Spinal cord (tissue), 10 donors: ENCODE measurements at places on chromosomes 3 and 15.

DNA sequence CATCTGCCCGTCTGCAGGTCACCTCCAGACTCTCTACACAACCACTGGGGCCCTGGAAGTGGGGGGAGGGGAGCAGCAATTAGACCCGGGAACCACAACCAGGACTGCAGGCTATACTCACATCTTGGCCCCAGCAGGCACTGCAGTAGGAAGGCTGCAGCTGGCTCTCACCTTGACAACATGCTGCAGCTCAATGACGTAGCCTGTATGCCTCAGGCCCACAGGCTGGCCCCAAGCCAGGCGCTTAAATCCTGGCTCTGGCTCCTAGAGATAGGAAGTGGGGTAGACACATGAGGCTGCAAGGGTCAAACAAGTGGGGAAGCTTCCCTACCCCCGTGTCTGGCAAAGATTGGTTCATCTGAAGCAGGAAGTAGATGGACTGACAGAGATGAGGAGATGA is 4.6 kb upstream of the QRICH1 start:
- DNase-seq = peak; percentile 7

DNA sequence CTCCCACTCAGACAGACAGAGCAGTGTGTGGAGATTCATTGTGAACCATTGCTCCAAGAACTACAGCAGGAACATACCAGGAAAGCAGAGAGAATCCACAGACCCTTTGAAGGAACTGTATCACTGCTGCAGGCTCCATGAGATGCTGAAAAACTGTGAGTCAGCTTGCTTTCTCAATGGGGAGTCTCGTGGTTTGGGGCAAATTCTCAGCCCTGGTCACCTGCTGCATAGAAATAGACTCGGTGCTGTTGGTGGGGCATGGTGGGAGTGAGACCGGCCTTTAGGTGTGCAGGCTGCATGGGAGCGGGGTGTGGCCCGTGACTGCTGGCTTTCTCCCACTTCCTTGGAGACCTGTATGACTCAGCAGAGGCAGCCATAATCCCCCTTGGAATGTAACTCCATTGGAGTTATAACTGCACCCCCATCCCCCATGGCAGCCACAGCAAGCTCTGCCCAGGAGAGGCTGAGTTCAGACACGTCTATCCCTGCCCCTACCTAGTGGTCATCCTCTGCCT is 35.6 kb downstream of the ALCAM start:
- no peak for DNase-seq

- no peak for DNase-seq
Measured at GRCh38 chr15:79994615-79995014, 23.6 kb upstream of the BCL2A1 start.

DNA sequence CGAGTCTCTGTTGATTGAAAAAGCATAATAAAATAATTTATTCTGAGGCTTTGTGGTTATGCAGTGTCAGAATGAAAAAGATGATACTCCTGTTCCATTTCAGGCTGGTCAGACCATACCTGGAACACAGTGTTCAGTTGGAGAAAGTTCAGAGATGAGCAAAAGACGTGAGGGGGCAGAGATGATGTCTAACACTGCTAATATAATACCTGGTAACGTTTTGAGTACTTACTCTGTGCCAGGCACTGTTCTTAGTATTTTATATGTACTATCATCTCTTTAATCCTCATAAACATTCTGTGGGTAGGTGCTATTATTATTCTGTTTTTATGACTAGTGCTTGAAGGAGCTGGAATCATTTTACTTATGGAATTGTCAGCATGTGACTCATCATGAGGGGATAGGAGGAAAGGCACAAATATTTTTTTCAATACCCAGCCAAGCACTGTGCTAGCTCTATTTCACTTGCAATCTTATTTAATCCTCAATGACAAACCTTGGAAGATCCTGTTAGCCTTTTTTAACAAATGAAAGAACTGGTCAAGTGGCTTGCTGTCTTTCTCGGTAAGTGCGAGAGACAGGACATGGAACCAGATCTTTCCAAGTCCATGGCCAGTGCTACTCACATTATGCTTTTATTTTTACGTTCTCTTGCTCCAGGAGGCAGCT is 31.8 kb downstream of the IQGAP1 start:
- no peak for DNase-seq

DNA sequence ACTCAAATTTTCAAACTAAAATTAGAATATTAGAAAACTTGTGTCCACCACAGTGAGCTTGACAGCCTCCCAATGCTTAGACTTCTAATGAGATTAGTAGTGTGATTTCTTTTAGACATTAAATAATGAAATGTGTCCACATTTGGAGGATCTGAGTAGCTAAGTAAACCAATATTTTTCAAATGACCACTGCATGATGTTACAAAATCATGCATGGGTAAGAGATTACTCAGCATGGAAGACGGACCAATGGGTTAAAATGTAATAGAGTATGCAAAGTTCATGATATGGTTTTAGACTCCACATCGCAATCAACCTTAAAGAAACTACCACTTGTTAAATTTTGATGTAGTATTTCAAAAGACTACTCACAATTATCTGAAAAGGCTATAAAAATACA is 130.6 kb downstream of the IMPG2 start:
- DNase-seq = no peak

- no peak for DNase-seq
Measured at GRCh38 chr3:177249203-177249602, 51.9 kb upstream of the TBL1XR1 start.

- no peak for DNase-seq
Measured at GRCh38 chr15:68249058-68249713, 19.7 kb upstream of the CLN6 start.

DNA sequence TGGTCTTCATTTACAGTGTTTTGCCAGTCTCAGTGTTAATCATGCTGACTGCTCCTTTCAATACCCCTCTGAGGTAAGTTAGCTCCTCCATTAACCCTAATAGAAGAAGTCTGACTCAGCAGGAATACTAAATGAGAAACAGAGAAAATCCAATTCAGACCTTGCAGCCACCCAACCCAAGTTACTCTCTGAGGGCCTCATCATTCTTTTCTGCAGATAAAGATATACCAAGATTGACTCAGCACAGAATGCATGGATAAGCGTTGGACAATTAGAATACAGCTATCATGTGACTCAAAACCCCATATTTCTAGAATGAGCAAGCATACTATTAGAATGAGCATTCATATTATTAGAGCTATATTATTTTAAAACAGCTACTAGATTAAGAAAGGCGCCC is 389.1 kb upstream of the SGO1 start:
- no peak for DNase-seq

GRCh38 chr3:5750091-5750490 is 562.6 kb downstream of the EDEM1 start:
- DNase-seq = no peak

DNA sequence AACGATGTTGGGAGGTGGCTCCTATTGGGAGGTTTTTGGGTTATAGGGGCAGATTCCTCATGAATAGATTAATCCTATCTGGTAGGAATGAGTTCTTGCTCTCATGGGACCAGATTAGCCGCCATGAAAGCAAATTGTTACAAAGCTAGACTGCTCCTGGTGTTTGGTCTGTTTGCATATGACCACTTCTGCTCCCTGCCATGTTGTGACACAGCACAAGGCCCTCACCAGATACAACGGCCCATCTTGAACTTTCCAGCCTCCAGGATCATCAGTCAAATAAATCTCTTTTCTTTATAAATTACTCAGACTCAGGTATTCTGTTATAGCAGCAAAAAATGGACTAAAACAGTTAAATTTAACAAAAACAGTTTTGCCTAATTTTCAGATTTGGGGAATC is 34.4 kb downstream of the TRIM42 start:
- DNase-seq = no peak

DNA sequence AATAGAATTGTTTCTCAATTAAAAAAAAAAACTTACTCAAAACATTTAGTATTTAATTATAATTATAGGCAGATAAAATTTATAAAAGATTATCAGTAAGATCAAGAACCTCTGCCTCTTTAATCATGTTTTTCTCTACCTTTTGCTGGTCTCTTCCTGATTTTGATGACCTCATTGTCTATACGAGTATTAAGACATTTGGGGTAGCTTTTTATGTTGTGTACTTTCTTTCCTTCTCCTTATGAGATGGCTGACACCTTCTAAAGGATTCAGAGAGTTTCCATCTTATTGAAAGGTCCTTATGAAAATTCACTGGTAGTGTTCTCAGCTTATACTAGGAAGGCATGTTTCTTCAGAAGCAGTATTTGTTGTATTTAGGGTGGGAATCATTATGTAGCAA is 426.3 kb downstream of the LPP start:
- no peak for DNase-seq

GRCh38 chr15:37880009-37880834 is 54.2 kb upstream of the TMCO5A start:
- peak; percentile 43 for DNase-seq

DNA sequence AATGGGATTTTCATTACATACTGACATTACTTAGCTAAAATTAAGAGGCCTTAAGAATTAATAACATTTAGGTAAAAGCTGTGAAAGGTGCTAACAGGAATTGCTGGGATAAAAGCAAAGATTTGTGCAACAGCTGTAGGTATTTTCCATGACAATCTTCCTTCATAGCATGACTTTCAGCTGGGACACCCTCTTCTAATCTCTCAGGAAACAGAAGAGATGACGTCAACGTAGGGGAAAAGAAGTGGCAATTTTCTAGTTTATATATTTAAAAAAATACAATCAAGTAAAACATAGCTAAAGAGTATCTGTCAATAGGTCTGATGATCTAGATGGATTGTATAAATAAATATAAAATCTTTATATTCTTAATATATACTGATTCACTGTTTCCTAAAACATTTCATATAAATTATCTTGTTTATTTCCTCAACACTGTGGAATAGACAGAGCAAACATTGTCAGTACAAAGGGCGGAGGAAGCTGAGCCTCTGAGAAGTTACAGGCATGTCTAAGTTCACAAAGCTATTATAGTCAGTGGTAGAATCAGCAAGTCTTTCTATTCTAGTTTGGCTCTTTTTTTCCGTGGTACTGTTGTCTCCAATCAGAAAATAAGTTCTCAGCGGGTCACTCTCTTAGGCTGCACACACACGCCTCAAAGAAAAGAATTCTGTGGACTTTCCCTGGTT is 217.0 kb downstream of the P3H2 start:
- DNase-seq = no peak

GRCh38 chr3:123412811-123413604 is 35.9 kb downstream of the ADCY5 start:
- DNase-seq = peak; percentile 42

- no peak for DNase-seq
Measured at GRCh38 chr3:39346785-39347585, 17.5 kb downstream of the CCR8 start.

DNA sequence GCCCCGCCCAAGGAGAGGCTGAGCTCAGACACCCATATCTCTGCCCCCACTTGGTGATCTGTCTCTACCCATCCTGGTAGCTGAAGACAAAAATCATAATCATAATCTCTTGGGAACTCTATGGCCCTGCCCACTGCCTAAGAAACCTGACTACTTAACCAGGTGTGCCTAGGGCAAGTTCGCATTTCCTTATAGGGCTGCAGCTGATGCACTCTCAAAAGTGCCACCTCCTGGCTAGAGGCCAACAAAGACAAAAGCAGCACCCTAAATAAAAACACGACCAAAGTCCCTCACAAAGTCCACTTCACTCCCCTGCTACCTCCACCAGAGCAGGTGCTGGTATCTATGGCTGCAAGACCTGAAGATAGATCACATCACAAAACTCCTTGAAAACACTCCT is 250.4 kb upstream of the SLITRK3 start:
- DNase-seq = no peak

- DNase-seq = no peak
Measured at GRCh38 chr3:14512281-14512941, 27.7 kb downstream of the GRIP2 start.

DNA sequence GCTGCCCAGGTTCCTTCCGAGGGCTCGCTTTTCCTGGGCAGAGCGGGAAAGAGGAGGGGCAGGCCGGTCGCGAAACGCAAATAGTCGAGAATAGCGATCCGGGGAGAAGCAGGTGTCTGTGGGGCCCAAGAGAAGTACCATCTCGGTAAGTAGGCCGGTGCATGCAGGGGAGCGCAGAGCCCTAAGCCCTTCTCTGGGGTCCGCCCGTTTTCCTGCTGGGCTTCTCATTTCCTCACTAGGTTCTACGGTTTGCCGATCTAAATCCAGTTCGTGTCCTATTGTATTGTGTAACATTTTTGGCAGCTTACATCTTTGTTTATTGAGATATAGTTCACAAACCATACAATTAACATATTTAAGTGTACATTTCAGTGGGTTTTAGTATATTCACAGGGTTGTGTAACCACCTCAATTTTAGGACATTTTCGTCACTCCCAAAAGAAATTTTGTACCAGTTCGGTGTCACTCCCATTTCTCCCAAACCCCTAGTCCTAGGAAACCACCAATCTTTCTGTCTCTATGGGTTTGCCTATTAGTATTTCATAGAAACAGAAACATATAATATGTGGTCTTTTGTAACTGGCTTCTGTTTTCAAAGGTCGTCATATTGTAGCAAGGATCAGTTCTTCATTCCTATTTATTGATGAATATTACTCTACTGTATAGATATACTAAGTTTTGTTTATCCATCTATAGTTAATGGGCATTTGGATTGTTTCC is 6.8 kb upstream of the TRIM69 start:
- no peak for DNase-seq
